Neural crest cell (in vitro differentiated cells): ENCODE measurements at places on chromosomes 5 and 9.
A peak's percentile ranks its signal among the peaks of the same experiment; 100 is the strongest.

DNA sequence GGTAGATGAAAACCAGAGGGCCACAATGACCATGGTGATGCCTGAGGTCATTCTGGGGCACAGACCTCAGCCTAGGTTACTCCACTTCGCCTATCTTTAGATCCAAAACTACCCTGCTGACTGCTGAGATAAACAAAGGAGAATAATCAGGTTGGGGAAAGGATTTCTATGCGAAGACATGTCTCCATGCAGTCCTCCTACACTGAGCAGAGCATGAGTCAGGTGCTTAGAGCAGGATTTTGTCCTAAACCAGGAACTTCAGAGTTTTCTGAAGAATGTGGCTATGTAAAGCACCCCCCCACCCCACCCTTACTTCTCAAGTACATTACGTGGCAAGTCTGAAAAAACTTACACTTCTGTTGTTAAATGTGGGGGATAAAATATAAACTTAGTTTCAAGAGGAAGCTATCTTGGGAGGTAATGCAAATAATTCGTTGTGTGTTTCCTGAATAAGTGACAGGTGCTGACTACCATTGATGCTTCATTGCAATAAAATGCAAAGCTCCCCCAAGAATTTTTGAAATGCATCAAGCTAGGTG lies 19.4 kb downstream of the PDCD1LG2 start:
- no peak for DNase-seq

DNA sequence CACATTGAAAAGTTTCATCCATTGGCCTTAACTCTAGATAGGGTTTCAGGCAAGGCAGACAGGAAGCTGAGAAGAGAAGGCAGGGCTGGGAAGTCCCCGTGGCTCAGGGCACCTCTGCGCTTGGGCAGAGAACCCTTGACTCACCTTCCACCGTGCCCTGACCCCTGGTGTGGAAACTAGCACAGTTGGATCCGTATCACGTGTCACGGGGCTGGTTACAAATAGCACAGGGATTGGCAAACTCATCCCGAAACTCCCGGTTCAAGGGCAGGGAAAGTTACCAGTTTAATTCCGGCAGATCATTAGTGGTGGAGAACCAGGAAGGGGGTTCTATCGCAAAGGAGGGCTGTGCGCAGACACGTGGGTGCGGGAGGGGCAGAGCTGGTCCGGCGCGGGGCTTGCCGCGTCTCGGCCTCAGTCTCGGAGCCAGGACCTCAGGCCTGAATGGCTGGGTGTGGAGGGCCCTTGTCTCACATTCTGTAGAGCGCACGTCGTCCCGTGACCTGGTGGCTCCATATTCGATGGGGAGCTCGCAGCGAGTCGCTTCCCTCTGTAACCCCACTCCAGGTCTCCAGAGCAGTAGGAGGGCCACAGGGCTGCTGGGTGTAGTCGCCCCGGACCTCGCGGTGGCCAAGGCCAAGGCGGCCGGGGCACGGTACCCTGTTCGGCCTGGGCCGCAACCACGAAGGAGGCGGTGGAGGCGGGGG lies 771 bp upstream of the TMEM171 start:
- DNase-seq, result no peak

DNA sequence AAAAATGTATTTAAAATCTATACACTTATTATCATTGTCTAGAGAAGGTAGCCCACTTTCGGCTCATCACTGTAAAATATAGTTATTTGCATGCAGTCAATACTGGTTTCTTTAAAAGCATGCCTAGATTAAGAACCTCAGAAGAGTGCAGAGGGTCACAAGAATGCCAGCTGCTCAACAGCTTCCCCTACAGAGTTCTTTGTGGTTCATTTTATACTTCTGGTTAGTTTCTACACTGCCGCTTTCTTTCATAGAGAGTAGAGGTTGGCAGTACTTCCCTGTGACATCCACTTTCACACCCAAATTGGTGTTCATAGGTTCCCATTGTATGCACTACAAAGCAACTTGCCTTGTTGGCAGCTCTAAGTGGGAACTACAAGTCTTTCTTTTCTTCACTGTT lies 137.3 kb downstream of the KIAA0825 start:
- no peak for DNase-seq

DNA sequence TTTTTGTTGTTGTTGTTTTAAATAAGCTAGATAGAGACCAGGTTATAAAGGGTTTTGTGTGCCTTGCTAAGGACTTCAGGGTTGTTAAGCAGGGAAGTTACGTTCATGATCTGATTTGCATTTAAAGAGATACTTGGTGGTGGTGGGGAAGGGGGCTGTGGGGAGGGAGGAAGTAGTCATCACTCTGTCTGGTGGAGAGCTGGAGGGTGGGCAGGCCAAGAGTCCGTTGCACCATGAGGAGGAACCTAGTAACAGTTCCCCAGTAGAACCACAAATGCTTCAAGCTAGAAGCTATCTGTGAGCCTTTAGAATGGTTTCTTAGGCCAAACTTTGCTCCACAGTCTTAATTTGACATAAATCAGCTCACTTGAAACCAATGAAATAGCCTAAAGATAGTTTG lies 18.7 kb upstream of the ROPN1L start:
- no peak for DNase-seq

GRCh38 chr9:108434502-108434901 lies 421.3 kb downstream of the ACTL7B start:
- DNase-seq, result no peak

- DNase-seq, result no peak
Measured at GRCh38 chr5:102450313-102450990, 48.3 kb downstream of the SLCO6A1 start.

GRCh38 chr9:118829334-118829733 lies 539.9 kb downstream of the BRINP1 start:
- DNase-seq, result no peak

DNA sequence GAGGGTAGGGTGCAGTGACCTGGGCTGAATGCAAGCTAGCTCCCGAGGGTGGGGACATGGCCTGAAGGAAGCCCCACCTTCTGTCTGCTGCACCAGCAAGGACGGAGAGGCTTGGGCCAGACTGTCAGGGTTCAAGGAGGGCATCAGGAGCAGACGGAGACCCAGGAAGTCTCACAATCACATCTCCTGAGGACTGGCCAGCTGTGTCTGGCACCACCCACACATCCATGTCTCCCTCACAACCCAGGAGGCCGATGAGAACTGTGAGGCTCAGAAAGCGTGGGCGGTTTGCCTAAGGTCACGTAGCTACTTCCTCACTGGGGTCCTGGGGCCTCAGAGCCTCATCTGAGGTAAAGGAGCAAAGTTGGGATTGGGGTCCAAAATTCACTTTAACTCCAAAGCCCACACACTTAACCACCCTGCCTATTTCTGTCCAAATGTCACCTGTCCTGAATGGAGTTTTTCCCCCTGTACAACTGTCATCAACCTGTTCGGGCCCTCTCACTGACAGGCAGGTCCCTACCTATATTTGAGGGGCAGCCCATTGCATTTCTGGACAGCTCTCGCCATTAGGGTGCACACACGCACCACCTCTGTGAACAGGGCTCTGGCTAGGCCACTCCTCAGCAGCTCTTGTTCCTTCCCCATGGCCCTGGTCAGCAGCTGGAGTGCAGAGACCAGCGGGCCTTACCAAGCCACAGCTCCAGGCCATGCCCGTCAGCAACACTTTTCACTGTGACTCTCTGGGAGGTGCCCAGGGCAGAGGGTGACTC lies 3.4 kb downstream of the IL13 start:
- no peak for DNase-seq

GRCh38 chr9:114033397-114034103 lies 44.5 kb downstream of the AMBP start:
- peak; percentile 53 for DNase-seq

GRCh38 chr9:70043689-70044489 lies at the start of gene MAMDC2:
Gene MAMDC2 (plus strand): TSS chr9:70043848. CDS start chr9:70044198, 350 bp downstream.
- peak; percentile 26 for DNase-seq

DNA sequence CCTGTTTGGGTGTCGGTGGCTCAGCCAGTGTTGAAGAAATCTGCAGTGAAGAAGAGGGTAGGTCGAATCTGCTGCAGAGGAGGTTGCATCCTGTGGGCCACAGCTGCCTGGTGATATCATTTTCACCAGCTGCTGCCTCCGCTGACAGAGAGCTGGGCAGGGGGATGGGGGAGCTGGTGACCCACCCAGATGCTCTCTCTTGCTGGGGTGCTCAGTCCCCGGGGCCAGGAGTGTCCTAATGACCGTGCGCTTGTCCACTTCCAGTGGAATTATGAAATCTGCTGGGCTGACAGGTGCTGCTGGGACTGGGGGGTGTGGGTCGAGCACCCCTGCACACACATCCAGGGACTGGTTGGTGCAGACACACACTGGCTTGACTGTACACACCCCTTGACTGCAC lies 83.2 kb upstream of the IRX4 start:
- no peak for DNase-seq

GRCh38 chr9:4937446-4937845 lies 47.6 kb upstream of the JAK2 start:
- no peak for DNase-seq

DNA sequence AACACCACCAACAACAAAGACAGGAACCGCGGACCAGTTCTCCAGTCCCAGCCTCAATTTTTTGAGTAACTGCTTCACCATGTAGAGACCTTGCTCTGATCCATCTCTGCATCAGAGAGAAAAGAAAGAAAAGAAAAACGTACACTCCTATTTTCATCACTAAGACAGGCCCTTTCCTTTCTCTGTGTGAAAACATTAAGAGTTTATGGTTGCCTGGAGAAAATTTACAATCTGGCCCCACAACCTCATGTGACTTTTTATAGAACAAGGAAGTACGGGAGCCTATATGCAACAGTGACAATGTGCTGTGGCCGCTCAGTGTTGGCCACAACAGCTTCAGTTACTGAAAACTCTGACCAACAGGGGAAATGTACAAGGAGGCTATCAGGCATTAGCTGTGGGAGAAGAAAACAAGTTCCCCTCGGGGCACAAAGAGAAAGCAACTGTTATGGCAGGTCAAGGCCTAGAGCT lies 272.9 kb upstream of the PTGER4 start:
- DNase-seq, result no peak

- DNase-seq, result no peak
Measured at GRCh38 chr5:88967633-88968585, 84.9 kb upstream of the MEF2C start.

DNA sequence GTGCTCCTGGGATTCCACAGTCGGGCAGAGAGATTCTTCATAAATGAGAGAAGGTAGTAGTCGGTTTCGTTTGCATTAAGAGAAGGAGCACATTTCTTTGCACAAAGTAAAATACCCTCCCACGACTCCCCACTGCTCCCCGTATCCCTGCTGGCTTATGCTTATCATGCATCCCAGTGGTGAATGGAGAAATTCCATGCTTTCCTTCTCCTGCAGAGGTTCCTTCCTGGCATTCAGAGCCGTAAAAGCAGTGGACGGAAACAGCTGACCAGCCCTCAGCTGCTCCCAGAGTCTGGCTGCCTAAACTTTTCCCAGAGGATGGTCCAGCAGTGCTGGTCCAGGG lies 93.1 kb downstream of the C9orf152 start:
- no peak for DNase-seq

- no peak for DNase-seq
Measured at GRCh38 chr5:146721073-146721815, 157.3 kb downstream of the PPP2R2B start.

DNA sequence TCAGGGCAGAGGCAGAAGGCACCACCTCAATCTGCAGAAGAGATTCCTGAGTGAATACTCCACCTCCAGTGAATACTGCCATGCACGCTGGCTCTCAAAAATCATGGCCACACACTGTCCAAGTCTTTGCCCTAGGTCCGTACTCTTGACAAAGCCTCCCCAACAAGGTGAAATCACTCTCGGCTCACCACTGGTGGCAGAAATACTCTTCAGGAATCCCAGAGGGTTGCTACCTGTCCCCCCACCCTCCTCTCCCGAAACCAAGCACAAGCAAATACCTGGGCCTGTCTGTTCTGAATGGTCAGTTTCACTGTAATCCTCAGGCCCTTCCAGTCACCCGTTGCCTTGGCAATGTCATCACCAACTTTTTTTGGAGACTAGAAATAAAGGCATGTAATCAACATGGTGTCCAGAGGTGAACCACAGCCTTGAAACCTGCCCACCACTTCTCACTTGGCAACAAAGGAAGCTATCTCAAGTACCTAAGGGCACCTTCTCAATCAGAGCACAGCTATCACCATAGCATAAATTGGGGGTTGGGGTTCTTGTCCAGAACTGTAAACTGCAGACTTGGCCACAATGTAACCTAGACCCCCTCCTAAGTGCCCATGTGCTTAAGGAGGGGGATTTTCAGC lies 1.8 kb downstream of the RPL12 start:
- no peak for DNase-seq

DNA sequence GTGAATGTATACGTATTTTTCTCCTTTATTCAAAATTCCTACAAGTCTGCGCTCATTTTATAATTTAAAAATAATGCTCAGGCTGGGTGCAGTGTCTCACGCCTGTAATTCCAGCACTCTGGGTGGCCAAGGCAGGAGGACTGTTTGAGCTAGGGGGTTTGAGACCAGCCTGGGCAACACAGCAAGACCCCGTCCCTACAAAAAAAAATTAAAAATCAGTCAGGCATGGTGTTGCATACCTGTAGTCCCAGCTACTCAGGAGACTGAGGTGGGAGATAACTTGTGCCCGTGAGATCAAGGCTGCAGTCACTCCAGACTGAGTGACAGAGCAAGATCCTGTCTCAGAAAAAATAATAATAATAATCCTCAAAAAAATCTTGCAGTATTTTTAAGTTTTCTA lies 7.8 kb downstream of the UIMC1 start:
- DNase-seq, result no peak

DNA sequence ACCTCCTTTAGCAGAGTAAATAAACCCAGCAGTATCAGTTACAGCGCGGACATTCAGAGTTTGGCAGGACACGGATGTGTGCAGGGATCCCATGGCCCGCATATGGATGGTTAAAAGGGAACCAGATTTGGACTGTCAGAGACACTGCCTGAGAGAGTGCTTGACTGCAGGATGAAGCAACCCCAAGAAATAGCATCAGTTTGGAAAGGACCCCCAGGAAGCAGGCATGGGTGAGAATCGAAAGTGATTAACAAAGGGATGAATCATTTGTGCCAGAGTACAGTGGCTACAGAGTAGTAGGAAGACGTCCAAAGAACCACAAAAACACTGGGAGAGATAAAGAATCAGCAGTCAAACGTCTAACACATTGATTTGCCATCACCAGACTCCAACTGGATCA lies 5.5 kb downstream of the C7 start:
- no peak for DNase-seq

GRCh38 chr5:123545506-123545905 lies 33.5 kb downstream of the CSNK1G3 start:
- DNase-seq, result no peak

GRCh38 chr9:114592356-114592755 lies 4.8 kb downstream of the ATP6V1G1 start:
- DNase-seq, result no peak

DNA sequence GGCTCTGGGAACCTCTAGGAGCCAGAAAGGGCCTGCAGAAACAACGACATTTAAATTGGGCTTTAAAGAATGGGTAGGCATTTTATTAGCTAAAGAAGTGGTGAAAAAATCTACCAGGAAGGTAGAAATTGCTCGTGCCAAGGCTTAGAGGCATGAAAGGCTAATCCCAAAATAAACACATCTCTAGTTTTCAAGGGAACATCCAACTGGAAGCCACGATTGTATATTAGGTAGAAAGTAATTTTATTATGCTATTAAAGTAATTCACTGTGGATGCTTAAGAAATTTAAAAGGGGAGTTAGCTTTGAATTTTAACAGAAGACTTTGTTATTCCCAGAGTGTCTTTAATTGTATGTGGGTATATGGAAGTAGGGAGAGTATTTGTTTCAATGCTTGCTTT lies 17.5 kb upstream of the CNTLN start:
- DNase-seq, result no peak
